HAP-1 (cell line): ENCODE measurements at places on chromosomes 4 and X.
A peak's percentile ranks its signal among the peaks of the same experiment; 100 is the strongest.

DNA sequence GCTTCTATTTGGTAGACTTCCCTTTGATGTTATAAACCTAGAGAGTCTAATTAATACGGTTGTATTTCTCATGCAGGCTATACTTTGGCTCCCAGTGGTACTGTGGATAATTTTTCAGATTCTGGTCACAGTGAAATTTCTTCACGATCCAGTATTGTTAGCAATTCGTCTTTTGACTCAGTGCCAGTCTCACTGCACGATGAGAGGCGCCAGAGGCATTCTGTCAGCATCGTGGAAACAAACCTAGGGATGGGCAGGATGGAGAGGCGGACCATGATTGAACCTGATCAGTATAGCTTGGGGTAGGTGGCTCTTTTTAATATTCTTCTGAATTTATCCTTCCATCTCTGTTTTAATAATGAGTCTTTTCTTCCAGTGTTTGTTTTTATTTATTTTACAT is 249.7 kb downstream of the RAPGEF2 start:
- no peak for DNase-seq

DNA sequence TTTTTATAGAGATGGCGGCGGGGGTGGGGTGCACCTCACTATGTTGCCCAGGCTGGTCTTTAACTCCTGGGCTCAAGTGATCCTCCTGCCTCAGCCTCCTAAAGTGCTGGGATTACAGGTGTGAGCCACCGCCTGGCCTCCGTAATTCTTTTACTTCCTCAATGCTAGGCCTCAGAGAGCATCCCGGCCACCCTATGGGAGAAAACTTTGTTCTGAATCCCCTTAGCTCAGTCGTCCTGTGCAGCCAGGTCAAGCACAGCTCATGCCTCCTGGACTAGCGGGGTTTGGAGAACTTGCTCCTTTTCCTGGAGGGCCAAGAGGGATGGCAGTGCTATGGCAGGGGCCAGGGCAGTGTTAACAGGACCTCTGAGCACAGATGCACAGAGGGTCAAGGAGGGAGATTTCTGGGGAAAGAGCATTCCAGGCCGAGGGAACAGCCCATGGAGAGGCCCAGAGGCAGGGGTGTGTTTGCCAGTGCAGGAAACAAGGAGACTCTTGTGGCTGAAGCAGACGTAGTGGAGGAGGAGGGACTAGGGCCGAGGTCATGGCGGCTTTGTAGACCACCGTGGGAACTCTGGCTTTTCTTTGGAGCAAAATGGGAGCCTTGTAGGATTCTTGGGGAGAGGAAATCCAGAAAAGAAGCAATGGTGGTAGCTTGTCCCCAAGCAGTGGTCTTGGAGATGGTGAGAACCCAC is 9.8 kb upstream of the TNIP2 start:
- DNase-seq: no peak

DNA sequence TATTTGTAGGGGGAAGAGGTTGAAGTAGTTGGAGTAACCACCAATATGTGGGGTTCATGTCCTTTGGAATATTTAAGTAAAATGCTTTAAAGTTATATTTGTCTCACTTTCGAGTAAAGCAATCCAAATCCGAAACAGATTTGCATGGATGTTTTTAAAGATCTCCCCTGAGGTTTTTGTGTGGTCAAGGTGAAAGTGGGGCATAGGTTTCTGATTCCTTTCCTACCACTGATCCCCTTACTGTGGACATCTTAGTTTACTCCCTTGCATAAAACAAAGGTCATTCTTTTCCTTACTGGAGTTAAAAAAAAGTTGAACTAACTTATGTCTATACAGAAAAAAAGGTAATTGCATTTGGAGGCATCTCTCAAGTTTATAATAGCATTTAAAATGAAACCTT is 71.9 kb upstream of the PHOX2B start:
- DNase-seq: no peak

DNA sequence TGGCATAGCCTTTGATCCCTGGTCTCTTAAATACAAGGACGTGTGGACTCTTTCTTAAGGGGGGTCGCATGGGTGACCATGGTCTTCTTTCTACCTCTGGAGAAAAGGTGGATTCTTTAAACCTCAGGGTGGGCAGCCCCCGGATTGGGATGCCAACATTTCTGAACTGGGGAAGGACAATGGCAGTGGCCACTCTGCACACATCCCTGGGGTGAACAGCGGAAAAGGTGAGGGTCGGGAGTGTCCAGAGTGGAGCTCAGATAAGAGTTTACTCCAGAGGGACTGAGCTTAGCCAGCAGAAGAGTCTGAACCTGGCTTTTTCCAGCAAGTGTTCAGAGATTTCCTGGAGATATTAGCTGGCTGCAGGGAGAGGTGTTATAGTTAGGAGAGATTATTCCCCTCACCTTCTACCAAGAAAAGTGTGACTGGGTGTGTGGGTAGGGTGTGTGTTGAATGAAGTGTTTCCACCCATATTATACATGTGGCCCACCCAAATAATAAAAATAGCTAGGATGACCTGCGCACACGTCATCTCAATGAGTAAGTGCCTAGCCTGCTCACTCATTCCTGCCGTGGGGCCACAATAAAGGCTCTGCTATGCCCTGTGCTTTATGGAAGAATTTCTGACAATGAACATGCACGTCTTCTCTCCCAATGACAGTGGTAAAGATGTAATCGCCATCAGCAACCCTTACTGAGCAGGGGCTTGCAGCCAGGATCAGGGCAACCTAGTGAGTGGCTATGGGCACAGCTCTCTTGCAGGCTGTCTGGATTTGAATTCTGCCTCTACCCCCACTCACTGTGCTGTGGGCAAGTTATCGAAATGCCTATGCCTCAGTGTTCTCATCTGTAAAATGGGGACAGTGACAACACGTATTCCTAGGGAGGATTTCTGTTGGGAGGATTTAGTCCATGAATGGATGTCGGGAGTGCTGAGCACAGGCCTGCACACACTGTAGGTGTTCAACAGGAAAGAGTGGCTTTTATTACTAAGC is 76.6 kb downstream of the SLC2A9 start:
- no peak for DNase-seq

GRCh38 chr4:110641218-110641617 is 18.3 kb upstream of the PITX2 start:
- DNase-seq: no peak

- DNase-seq: no peak
Observed at GRCh38 chrX:38968344-38969216, 167.3 kb downstream of the MID1IP1 start.

GRCh38 chr4:2142630-2143427 is 83.7 kb downstream of the NAT8L start:
- peak; percentile 8 for DNase-seq

DNA sequence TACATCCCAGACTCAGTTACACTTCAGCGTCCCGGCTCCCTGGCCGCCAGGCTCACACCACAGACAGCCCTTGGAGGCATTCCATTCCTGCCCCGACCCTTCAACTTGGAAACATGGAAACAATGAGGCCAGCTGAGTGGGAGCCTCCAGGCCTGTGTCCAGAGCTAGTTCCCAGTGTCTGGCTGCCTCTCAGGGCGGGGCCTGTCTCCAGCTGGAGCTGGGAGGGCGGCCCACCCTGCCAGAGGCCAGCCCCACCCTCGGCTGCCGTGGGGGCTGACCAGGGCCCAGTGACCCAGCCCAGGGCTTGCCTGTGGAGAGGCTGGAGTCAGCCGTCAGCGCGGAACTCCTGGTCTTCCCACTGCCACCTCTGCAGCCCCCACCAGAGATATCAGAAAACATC is 37.4 kb upstream of the SPON2 start:
- no peak for DNase-seq

DNA sequence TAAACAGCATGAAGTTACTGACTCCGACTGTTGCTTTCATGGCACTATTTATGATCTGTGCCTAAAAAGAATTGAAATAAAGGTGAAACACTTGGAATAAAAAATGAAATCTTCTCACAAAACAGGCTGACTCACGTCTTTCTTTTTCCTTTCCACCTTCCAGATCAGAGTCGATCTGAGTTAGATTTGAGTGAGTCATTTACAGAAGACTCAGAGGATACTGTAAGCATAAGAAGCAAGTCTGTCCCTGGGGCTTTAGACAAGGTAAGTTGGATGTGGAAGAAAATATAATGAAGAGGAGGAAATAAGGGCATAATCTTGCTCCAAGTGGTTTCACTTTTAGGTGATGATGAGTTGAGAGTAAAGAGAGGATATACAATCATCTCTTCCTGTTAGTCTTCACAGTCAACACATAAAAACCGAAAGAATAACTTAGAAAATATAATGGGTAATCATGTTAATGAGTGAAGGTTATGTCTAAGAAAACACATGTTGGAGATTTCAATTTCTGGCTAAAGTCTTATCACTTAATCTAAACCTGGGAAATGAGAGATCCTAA is 89.7 kb downstream of the SYTL5 start:
- DNase-seq: no peak

DNA sequence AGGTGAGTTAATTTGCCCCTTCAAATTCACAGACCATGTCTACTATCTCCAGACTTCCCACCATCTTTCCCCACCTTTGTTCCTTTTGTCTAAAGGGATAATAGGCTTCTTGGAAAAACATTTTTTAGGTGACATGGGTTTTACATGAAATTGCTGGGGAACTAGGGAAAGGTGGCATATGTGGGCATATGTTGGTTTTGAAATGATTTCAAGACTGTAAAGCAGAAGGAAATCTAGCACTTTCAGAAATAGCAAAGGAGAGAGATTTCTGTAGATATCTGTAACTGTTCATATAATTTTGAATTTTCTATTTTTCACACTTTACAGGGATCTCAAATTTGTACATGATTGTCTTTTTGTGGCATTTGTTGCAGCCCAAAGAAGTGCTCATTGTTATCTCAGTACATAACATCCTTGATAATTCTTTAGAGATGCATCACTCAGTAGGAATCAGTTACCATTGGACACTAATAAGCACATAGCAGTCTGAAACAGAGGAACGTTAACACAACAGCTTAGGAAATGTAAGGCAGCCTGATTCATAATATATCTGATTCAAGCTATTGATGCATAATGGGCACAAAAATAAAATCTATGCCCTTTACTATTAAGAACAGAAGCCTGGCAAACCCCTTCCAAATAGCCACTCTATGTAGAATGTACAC is 659.7 kb downstream of the CENPC start:
- no peak for DNase-seq

DNA sequence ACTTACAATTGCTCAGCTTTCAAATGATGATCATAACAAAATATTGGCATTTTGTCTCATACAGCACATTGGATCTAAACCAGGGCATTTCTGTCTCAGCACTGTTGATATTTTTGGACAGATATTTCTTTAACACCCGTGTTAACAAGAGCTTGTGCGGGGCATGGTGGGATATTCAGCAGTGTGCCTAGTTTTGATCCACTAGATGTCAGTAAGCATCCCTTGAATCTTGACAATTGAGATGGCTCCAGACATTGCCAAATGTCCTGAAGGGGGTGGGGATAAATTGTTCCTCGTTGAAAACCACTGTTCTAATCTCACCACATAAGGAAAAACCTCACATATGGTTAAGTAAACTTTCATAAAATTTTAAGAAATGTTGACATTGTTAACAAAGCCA is 806.3 kb downstream of the STIM2 start:
- peak; percentile 11 for DNase-seq

DNA sequence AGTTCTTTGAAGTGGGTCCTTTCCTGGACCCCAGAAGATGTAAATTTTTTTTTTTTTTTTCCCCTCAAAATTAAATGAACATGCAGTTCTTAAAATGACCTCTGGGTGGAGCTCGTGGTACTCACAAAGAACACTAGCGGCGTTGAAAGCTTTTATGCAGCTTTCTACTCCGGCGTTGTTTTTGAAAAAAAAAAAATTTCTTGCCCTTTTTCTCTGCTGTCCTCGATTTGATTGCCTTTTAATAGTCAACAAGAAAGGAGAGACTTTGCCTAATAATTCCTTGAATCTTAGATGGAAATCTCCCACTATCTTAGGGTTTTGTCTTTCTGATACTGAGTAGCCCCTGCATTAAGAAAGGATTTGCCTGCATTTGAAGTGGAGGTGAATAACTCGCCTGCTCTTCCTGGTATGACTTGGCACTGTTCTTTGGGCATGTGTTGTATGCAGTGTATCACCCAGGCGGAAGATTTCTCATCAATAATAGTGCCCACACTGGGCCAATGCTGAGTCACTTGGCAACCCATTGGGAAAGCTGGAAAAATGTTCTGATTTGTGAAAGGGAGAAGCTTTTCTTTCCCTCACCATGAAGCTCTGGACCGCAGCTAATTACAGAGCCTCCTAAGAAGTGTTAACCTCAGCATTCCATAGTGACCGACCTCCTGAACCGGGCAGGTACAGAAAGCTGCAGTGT is 104.0 kb downstream of the PHEX start:
- peak; percentile 61 for DNase-seq

DNA sequence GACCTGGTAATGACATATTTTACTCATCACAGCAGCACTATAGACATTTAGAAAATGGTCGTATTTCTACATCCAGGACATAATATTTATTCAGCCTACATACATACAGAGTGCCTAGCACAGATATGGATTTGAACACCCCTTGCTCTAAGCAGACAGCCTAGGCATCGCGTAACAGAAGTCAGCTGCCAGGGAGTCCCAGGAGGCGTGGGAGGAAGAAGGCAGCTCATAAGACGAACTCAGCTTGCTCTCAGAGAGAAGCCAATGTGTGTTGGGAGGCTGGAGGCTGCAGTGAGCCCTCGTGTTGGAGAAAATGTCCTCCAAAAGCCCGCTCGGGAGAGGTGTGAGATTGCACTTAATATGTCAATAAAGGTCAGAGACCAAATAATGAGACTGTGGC is 131.6 kb downstream of the BCOR start:
- DNase-seq: no peak

GRCh38 chr4:91118597-91118996 is 991.4 kb downstream of the CCSER1 start:
- no peak for DNase-seq

GRCh38 chr4:182938205-182938645 is 21.0 kb upstream of the DCTD start:
- DNase-seq: peak; percentile 89

- DNase-seq: no peak
Observed at GRCh38 chr4:186264660-186265059, 1.3 kb upstream of the F11 start.

DNA sequence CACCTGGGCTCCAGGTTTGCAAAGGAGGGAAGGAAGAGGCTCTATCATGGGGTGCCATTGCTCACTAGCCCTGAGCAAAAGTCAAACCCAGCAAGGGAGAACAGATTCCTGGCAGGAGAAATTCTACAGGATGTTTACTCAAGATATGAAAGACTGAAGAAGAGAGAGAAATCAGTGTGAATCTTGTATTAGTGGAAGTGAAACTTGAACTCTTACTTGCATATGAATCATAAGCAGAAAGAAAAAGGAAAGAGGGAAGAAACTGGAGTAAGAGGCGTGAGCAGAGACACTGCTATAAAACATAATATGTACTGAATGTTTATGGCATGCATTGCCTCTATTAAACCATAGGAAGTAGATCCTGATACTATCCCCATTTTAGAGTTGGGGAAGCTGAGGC is 60.9 kb downstream of the C4orf46 start:
- DNase-seq: no peak

GRCh38 chr4:41218703-41219102 is 4.4 kb upstream of the APBB2 start:
- no peak for DNase-seq

DNA sequence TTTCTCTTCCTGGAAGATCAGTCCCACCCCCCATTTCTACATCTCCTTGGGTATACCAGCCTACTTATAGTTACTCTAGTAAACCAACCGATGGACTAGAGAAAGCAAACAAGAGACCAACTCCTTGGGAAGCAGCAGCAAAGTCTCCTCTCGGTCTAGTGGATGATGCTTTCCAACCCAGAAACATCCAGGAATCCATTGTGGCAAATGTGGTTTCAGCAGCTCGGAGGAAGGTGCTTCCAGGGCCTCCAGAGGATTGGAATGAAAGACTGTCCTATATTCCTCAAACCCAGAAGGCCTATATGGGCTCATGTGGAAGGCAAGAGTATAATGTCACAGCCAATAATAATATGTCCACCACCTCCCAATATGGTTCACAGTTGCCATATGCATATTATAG is 78.2 kb upstream of the MYOZ2 start:
- DNase-seq: no peak
